Activated T-helper 1 cell treated with anti-CD3 and anti-CD28 coated beads, Interleukin-12 subunit alpha, Interleukin-12 subunit beta, Interleukin-2, Interleukin-4 antibody, amounts not matched to agents 30 ng/mL and 10 ng/mL and 1 ng/mL, durations not matched to agents 14 hours and 24 hours and 36 hours (primary cell): ENCODE measurements at places on chromosomes 7 and 10. TPM values are rescaled to one million over a fixed set of nuclear protein-coding genes. Genes with fewer than 3 reads are reported as not detected.

DNA sequence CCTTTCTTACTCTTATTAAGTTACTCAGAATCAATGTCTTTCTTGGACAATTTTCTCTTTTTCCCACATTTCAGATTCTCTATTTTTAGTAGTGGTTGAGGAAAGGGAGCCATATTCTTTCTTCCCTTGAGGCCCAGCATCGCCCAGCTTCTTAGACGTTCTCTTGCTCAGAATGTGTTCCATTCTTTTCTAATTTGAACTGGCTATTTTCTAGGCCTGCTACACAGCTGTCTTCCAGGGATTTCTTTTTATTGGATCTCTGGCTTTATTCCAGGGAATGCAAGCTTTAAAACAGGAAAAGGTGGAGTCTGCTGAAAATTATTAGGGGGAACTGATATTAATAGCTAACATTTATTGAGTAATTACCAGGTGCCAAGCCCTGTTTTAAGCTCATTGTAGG lies 58.3 kb downstream of the WIPF3 start:
- peaks cover 8% of the 10 kb centered on the region for H3K27me3 ChIP-seq
- no peak for DNase-seq
- no peak overlapping the region for H3K27ac ChIP-seq
- no peak overlapping the region for H3K4me3 ChIP-seq
- H3K4me1 ChIP-seq, result no peaks in the 10 kb centered on the region
- no peaks in the 10 kb centered on the region for H3K36me3 ChIP-seq

Gene CFAP46
- total RNA-seq, result not detected in 2 replicates

- H3K27me3 ChIP-seq, result peaks cover 3% of the 10 kb centered on the region
- H3K4me3 ChIP-seq, result no peak overlapping the region
- no peak for DNase-seq
- H3K27ac ChIP-seq, result no peak overlapping the region
- no peaks in the 10 kb centered on the region for H3K4me1 ChIP-seq
Observed at GRCh38 chr10:133251388-133252222, 13.9 kb downstream of the VENTX start.

Gene SLC26A5
- not detected in 2 replicates for total RNA-seq

GRCh38 chr7:33832271-33832721 lies 73.0 kb upstream of the BMPER start:
- no peaks in the 10 kb centered on the region for H3K4me1 ChIP-seq
- no peaks in the 10 kb centered on the region for H3K27me3 ChIP-seq
- H3K36me3 ChIP-seq, result no peaks in the 10 kb centered on the region
- H3K4me3 ChIP-seq, result no peak overlapping the region

GRCh38 chr10:73044378-73045285 lies 52.0 kb downstream of the P4HA1 start:
- H3K4me3 ChIP-seq, result no peak overlapping the region
- no peaks in the 10 kb centered on the region for H3K27me3 ChIP-seq
- peaks cover 12% of the 10 kb centered on the region for H3K4me1 ChIP-seq
- no peak for DNase-seq

Gene SPDYE9
- not detected in 2 replicates for total RNA-seq

- H3K36me3 ChIP-seq, result no peaks in the 10 kb centered on the region
- no peak overlapping the region for H3K27ac ChIP-seq
- H3K4me3 ChIP-seq, result no peak overlapping the region
Observed at GRCh38 chr7:84022009-84022408, 172.6 kb downstream of the SEMA3A start.

Gene CPN1
- total RNA-seq, result not detected in 2 replicates

DNA sequence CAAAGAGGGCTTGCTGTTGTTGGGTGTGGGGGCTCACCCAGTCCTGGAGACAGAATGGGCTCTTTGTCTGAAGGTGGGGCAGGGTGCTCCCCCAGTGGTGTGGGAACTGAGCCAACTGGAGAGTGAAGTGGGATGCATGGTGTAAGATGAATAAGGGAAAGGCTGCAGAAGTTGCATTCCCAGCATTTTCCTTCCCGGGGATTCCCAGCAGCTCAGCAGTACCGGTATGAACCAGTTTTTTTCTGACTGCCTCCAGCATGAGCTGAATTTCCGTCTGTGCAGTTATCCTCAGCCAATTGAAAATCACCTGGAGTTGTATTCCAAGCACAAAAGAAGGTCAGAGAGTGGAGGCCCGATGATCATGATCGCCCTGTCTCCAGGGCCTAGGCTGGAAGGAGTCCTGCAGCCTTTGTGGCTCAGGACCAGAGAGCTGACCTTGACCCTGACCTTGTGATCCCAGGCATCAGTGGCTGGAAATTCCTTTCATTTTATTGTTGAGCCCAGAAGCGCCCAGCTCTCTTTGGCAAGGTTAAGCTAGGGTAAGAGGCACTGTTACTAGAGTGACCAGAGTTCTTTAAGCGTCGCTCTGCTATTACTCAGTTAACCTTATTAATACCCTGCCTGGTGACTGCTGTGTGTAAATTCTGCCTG lies 33.4 kb downstream of the OGDH start:
- peaks cover 75% of the 10 kb centered on the region for H3K4me1 ChIP-seq
- DNase-seq, result no peak
- no peaks in the 10 kb centered on the region for H3K27me3 ChIP-seq
- H3K36me3 ChIP-seq, result peaks cover 27% of the 10 kb centered on the region
- H3K4me3 ChIP-seq, result peak overlapping the region; percentile 82

DNA sequence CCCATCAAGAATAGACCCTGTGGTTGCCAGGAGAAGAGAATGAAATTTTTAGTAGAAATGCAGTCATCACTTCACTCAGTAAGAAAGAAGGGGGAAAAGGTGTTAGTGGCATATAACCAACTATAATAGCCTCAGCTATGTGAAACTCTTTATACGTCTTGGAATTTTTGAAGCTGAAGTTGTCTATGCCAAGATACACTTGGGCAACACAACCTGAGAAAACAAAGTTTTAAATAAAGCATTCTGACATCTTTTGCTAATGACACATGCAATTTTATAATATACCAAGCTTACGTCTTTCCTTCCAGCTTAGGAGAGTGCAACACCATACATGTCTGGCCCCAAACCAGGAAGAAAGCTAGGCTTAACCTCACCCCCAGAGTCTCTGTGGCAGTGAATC lies 40.8 kb upstream of the ZNF438 start:
- peaks cover 9% of the 10 kb centered on the region for H3K4me1 ChIP-seq
- DNase-seq, result no peak
- H3K27me3 ChIP-seq, result peaks cover 27% of the 10 kb centered on the region
- no peak overlapping the region for H3K4me3 ChIP-seq
- H3K27ac ChIP-seq, result no peak overlapping the region

DNA sequence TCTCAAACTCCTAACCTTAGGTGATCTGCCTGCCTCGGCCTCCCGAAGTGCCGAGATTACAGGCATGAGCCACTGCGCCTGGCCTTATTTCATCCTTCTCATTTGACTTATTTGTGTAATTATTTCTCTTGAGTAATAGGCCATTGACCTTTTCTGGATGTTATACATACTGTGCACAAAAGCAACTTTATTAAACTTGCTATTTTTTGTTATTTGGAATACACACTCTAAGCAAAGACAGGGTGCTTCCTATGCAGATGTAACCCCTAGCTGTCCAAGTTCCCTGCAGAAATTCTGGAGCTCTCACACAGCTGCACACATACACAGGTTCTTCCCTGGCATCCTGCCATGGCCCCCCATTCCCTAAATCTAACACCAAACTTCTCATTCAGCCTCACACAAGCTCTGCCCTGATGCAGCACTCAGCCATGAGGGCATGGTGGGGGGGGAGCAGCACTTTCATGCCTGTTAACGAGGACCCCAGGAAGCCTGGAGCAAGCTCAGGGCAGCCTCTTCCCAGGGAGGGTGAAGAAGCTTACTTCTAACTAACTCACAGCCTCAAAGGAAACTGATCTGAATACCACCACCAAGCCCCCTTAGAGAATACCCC lies 33.2 kb downstream of the SH3PXD2A start:
- no peak overlapping the region for H3K27ac ChIP-seq
- peaks cover 26% of the 10 kb centered on the region for H3K27me3 ChIP-seq
- H3K36me3 ChIP-seq, result no peaks in the 10 kb centered on the region
- H3K4me1 ChIP-seq, result peaks cover 5% of the 10 kb centered on the region

Gene TMEM213
- total RNA-seq, result 0.08 TPM in 1 of 2 replicates, not detected in the other

DNA sequence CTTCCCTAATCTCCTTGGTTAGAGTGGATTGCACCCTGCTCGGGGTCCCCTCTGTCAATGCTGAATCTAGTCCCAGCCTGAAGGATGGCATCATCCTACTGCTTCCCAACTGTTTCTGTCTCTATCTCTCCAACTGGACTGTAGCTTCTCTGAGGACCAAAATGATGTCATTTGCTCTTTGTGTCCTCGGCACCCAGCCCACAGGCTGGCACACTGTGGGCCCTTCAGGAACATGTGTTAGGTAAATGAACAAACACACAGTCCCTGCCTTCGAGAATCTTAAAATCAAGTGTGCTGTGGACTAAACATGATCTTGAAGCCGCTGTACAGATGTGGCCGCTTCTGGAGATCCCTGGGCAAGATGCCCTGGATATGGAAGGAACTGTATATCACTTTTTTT lies 5.0 kb upstream of the CDH23 start:
- peaks cover 53% of the 10 kb centered on the region for H3K27me3 ChIP-seq
- no peaks in the 10 kb centered on the region for H3K36me3 ChIP-seq
- H3K4me3 ChIP-seq, result no peak overlapping the region
- H3K4me1 ChIP-seq, result no peaks in the 10 kb centered on the region
- H3K27ac ChIP-seq, result no peak overlapping the region

Gene OR9A2
- total RNA-seq, result not detected in 2 replicates

Gene DRGX
- total RNA-seq, result not detected in 2 replicates

- H3K36me3 ChIP-seq, result no peaks in the 10 kb centered on the region
- H3K27ac ChIP-seq, result no peak overlapping the region
Observed at GRCh38 chr7:140977741-140978140, 37.0 kb downstream of the MRPS33 start.

GRCh38 chr10:635088-635861 lies 54.2 kb downstream of the DIP2C start:
- H3K27me3 ChIP-seq, result peaks cover 15% of the 10 kb centered on the region
- no peak overlapping the region for H3K27ac ChIP-seq
- H3K4me1 ChIP-seq, result no peaks in the 10 kb centered on the region

- H3K27me3 ChIP-seq, result peaks cover 10% of the 10 kb centered on the region
- no peaks in the 10 kb centered on the region for H3K4me1 ChIP-seq
- no peak overlapping the region for H3K27ac ChIP-seq
- H3K4me3 ChIP-seq, result no peak overlapping the region
Observed at GRCh38 chr10:84097787-84098353, 41.4 kb upstream of the GHITM start.

DNA sequence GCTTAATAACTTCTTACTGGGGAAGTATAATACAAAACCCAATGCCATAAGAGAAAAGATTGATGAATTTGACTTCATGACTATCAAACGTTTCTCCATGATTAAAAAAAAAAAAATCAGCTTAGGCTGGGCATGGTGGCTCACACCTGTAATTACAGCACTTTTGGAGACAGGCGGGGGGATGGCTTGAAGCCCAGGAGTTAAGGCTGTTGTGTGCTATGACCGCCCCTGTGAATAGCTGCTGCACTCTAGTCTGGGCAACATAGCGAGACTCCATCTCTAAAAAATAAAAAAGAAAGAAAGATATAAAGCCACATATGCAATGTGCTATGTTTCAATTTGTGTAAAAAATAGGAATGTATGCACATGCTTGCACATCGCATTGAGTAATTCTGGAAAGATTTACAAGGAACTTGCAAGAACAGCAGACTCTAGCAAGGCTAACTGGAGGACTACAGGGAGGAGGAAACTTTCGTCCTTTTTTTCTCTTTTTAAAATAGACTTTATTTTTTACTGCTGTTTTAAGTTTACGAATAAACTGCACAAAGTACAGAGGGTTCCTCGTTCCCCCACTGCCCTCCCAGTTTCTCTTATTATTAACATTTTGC lies 10.3 kb upstream of the RARRES2 start:
- H3K4me3 ChIP-seq, result no peak overlapping the region
- H3K4me1 ChIP-seq, result peaks cover 12% of the 10 kb centered on the region
- no peak overlapping the region for H3K27ac ChIP-seq

Gene WIPF3
- not detected in 2 replicates for total RNA-seq

Gene STEAP1B
- total RNA-seq, result 0.16 TPM in 1 of 2 replicates, not detected in the other

DNA sequence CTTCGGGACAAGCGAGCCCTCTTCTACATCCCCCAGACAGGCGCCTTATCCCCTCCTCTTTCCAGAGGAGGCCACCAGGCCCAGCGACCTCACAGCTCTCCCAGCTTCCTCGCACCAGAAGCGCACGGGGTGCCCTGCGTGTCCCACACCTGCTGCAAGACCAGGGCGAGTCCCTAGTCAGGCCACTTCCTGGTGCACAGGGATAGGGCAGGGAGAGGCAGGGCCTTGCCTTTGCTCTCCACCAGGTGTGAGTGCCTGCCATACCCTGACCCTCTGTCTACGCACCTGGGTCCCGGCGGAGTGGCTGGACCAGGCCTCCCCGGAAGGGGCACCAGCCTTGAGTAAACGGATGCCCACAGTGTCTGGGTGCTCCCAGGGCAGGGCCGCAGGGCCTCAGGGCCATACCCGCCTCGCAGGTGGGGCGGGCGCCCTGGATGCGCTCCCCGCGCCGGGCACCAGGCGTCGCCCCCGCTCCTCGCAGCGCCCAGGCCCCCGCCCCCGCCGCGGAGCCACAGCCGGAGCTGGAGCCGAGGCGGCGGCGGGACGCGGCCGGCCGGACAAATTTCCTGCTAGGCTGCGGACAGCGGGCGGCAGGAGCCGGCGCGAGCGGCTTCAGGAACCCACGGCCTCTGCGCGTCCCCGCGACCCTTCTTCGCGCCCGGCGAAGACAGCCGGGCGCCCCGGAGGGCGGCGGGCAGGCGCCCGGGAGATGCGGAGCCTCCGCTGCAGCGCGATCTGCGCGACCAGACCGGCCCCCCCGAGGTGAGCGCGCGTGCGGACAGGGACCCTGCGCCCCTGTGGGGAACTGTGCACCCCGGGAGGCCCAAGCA lies at the start of gene PTPRE:
Gene PTPRE (plus strand): TSS at position 556 of the 830 bp plus-strand sequence. CDS start 133,779 bp downstream, outside the sequence.
- no peaks in the 10 kb centered on the region for H3K4me1 ChIP-seq
- peak within 1 kb of the TSS; percentile 66 for H3K4me3 ChIP-seq
- H3K36me3 ChIP-seq, result no peaks in the 10 kb centered on the region
- peak; percentile 66 for DNase-seq

Gene OR6V1
- total RNA-seq, result not detected in 2 replicates

Gene CUBN
- 0.05 and 0.21 TPM in 2 replicates for total RNA-seq

GRCh38 chr7:2008101-2008935 lies 224.4 kb downstream of the MAD1L1 start:
- H3K27me3 ChIP-seq, result no peaks in the 10 kb centered on the region

Gene AGAP9
- total RNA-seq, result 9.2 and 9.5 TPM in 2 replicates

DNA sequence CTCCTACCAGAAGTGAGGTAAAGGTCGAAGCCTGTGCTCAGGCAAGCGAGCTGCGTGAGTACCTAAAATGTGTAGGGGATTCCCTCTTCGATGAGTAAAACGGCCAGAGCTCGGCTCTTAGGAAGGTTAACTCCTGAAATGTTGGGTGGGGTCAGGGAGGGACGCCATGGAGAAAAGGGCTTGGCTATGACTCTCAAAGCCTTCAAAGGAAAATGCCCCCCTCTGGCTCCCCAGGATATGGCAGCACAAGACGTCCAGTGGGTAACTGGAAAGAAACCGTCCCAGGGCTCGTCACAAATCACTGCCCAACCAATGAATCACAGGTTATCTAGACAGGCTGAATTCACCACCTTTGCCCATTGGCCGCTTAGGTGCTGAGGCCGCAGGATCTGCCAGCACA lies 58.0 kb downstream of the CALML3 start:
- H3K36me3 ChIP-seq, result no peaks in the 10 kb centered on the region
- no peak for DNase-seq
- no peak overlapping the region for H3K4me3 ChIP-seq
- H3K27me3 ChIP-seq, result peaks cover 10% of the 10 kb centered on the region
- H3K27ac ChIP-seq, result no peak overlapping the region
- H3K4me1 ChIP-seq, result no peaks in the 10 kb centered on the region
